Tibial nerve (tissue), 4 donors: ENCODE measurements at places on chromosomes 2 and 18.

GRCh38 chr2:203240491-203240890, 1.7 kb downstream of the CYP20A1 start:
- no peak for DNase-seq

- DNase-seq: no peak
These were observed 40.2 kb downstream of the SNED1 start for GRCh38 chr2:241038374-241039180.

DNA sequence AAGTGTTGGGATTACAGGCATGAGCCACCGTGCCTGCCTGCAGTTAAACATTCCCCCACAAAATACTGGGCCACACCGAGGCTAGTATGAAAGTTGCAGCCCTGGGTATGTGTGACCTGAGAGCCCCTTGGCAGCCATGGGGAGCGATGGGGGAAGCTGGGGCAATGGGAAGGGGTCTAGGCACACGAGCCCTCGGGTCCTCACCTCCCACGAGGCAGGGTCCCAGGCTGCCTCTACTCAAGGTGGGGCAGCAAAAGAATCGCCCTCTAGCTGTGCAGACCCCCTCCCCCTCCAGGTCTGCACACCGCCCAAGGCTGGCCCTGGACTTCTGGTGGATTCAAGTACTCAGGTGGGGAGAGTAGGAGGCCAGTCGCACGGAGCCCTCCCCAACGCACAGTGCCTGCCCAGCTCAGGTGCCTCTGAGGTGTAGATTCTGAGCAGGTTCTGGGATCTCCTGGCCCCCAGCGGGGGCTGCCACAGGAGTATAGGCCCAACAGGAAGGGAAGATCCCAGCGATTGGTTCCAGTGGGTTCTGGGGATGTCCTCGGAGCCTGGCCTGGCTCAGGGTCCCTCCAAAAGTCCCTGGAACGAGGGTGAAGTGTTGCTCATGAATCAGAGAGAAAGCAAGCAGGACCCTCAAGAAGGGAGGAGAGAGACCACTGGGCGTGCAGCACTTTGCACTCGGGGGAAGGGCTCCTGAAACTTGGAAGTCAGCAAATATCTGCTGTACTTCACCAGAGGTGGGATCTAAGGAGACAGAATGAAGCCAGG, 2.6 kb downstream of the GPR35 start:
- no peak for DNase-seq

DNA sequence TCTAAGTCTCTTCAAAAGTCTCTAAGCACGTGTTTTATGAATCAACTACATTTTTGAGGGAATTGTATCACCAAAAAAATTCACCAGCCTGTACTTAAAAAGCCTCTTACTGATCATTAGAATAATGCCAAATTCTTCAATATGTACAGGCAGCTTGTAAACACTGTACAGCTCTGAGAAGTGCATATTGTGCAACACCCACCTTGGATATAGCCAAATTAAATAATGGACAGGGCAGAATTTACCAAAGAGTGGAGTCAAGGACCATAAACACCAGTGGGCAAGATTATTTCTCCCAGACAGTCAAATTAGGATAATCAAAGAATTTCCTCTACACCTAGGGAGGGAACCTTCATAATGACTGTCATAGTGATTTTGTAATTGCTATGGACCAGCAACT, 338.2 kb downstream of the NR4A2 start:
- no peak for DNase-seq

- DNase-seq: no peak
These were observed 36.0 kb downstream of the MRPL33 start for GRCh38 chr2:27807476-27807875.

DNA sequence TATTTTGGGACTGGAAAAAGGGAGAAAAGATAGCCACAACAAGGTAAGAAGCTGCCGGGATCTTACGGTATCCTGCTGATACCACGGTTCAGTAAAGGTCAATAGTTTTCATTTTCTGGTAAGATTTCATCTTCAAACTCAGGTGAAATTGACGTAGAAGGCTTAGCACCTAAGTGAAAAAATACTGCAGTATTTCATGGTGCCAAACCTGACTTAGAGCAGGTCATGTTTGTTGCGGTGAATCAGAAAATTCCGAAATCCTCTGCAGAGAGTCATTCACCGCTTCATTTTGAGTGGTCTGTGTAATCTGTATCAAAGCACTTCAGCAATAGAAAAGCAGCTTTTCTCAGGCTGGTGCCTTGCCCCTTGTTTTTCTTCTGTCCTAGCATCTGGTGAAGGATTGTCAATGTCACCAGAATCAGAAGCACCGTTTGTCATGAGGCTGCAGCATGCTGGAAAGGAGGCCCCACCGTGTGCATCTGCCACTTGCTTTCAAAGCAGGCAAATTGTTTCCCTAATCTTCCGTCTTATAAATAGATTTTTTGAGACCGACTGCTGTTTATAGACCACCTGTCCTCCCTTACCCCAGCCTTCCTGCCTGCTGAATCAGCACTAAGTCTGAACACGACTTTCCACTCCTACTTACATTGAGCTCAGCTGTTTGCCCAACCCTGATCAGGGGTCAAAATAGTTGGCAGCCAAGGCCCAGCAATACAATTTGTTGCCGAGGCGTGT, 156.3 kb downstream of the EML6 start:
- no peak for DNase-seq

DNA sequence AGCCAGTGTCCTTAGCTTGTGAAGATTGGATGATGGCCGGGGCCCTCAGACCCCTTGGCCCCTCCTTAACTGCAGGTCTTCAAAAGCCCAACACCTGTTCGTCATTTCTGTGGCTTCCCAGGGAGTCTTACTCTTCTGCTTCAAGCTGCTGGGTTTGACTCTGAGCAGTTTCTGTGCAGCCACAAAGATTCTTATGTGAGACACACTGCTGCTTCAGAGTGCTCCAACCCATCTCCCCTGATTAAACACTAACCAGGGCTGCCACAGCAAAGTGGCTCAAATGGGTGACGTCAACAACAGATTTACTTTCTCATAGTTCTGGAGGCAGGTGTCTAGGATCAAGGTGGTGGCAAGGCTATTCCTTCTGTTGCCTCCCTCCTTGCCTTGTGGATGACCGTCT, 40.8 kb downstream of the TSN start:
- DNase-seq: no peak

GRCh38 chr2:226413498-226414130, 386.0 kb downstream of the IRS1 start:
- no peak for DNase-seq

- DNase-seq: no peak
These were observed 76.1 kb downstream of the SEPTIN10 start for GRCh38 chr2:109537565-109538222.

- no peak for DNase-seq
These were observed 34.7 kb upstream of the ZSWIM2 start for GRCh38 chr2:186883666-186884065.
